ENCODE measurements at places on chromosomes 4 and X.

DNA sequence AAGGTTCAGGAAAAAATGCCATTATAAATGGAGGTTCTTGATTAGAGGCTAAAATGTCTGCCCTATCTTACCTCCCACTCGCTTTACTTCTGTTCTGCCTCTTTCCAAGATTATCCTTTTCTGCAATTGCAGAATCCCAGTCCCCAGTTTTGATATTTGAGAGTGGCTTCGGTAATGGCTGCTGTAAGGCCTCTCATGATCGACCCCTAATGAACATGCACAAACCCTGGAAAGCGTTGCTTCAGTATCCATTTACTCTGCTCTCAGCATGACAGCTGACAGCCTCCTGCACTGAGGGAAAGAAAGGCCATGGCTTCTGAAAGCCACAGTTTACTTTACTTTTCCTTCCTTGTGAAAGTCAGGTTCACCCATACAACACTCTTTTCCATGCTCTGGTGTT is 325.4 kb upstream of the GALNT7 start:
- no peak for DNase-seq

- no peak for DNase-seq
These were observed 219.0 kb downstream of the TLL1 start for GRCh38 chr4:166091912-166092510.

- DNase-seq: no peak
These were observed 349.0 kb downstream of the PCDH7 start for GRCh38 chr4:31069151-31069550.

DNA sequence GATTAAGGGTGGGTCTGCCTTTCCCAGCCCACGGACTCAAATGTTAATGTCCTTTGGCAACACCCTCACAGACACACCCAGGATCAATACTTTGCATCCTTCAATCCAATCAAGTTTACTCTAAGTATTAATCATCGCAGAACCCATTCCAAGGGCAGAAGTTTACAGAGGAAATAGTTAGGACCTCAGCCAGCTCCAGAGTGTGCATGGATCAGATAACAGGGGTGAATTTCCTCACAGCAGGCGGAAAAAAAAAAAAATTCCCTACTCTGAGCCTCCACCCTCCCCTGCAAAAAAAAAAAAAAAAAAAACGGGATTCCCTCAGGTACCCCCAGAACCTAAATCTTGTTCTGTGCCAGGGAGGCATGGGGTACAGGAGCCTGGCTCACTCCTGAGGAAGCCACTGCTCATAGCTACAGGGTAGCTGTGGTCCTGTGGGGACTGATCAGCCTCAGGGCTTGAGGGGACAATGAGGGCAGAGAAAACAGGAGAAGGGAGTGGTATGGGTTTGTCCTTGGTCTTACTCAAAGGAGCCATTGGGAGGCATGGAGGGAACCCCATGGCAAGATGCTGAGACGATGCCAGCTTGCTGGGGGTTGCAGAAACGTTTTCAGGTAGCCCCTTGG is 113.0 kb downstream of the DHRSX start:
- DNase-seq: no peak

DNA sequence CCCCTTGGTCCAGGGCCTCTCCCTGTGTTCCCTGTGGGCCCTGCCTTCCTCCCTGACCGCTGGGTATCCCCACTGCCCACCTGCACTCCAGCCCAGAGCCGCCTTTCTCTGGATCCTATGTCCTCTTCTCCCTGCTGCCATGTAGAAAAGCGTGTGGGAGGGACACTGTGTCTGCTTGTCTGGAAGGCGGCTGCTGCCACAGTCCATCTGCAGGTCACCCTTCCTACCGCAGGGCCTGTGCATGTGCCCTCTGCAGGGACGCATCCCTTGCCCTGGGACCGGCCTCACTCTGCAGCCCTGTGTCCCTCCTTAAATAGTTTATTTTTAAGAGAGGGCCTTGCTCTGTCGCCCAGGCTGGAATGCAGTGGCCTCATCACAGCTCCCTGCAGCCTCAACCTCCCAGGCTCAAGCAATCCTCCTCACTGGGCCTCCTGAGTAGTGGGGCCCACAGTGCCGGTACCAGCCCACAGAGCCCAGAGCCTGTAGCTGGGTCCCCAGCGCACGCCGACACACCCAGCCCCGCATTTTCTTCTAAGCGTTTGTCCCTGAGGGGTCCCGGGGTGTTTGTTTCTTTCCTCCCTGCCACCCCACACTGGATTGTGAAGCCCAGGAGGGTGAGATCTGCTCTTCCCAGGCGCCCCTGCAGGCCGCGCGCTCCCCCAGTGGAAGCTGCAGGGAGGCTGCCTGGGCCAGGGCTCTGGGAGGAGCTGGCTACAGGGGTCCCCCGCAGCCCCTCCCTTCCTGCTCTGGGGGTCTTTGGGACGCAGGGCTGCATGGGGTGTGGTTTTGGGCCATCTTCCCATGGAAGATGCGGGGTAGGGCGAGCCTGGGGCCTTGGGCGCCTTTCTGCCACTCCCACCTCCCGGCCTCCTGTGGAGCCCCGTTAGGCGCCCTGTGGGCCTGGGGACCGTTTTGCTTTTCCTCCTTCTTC is 12.8 kb upstream of the NAT8L start:
- no peak for DNase-seq

DNA sequence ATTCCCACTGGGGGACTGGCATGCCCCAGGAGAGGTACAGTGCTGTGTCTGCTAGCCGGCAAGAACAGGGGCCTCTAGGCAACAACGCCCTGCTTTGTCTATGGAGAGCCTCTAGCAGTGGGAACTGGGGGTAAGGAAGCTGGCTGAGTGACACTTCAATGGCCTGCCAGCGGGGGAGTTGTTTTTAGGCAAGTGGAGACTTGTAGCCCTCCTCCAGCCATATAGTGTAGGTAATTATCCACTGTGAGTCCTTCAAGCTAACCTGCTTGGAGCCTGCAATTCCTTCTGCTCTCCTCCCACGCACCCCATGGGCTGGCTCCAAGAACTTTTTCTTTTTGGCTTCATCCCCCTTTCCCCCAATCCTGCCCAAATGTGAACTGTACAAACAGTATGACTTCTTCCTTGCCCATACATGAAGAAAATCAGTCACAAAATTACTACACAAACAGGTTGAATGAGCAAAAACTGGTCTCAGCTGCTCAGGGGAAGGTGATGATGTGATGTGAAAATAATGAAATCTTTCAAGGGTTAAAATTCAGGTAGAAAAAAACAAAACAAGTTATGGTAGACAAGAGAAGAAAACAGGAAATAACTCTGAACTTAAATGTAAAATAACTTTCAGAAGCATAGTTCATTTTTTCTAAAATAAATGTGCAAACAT is 33.1 kb downstream of the LEF1 start:
- no peak for DNase-seq
